ENCODE measurements at places on chromosomes 7 and 10. TPM values are rescaled to one million over a fixed set of nuclear protein-coding genes. Genes with fewer than 3 reads are reported as not detected.

DNA sequence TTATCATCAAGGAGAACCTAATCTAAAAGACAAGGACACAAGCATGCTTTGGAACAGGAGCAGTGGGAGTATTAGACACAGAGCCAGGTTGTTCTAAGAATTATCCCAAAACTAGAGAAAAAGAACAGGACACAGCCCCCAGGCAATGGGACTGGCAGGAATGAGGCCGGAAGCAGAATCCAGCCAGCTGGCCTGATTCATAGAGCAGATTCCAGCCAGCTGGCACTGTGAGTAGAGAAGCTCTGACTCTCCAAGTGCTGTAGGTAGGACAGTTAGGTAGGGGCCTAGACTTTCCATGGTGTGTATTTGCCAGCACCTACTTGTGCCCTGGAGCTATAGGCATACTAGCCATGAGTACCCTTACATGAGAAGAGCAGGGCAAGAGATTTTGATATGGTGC, 13.3 kb upstream of the RAB18 start:
- no peak overlapping the region for H3K27ac ChIP-seq
- no peak overlapping the region for H3K4me3 ChIP-seq
- H3K27me3 ChIP-seq = no peaks in the 10 kb centered on the region
- DNase-seq = no peak
- H3K36me3 ChIP-seq = no peaks in the 10 kb centered on the region

PTF1A gene
- not detected for total RNA-seq

- no peaks in the 10 kb centered on the region for H3K27me3 ChIP-seq
- H3K4me1 ChIP-seq = peaks cover 24% of the 10 kb centered on the region
- H3K36me3 ChIP-seq = no peaks in the 10 kb centered on the region
- H3K27ac ChIP-seq = peak overlapping the region; percentile 35
- no peak for DNase-seq
Measured at GRCh38 chr10:48453451-48454301, 147.2 kb downstream of the MAPK8 start.

HOXA9 gene
- not detected for total RNA-seq

DNA sequence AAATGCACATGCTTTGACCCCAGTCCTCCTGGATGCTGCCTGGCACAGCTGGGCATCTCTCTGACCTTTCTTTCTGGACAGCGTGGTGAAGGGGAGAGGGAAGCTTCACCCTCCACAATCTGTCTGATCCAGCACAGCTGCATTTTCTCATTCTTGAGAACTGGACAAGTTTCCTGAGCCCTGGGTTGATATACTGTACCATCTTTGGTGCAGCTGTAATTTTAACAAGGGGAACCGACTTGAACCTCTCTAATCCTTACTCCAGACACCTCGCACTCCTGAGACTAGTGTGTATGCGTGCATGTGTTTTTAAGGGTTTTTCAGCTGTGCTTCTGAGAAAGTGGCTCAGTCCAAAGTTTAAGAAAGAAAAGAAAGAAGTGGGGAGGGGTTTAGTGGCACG, 655.7 kb downstream of the INHBA start:
- no peaks in the 10 kb centered on the region for H3K36me3 ChIP-seq
- H3K4me3 ChIP-seq = no peak overlapping the region
- peaks cover 5% of the 10 kb centered on the region for H3K27me3 ChIP-seq
- DNase-seq = no peak
- H3K4me1 ChIP-seq = no peaks in the 10 kb centered on the region
- no peak overlapping the region for H3K27ac ChIP-seq

- H3K4me3 ChIP-seq = no peak overlapping the region
- H3K27me3 ChIP-seq = no peaks in the 10 kb centered on the region
- no peaks in the 10 kb centered on the region for H3K36me3 ChIP-seq
- no peak overlapping the region for H3K27ac ChIP-seq
- H3K4me1 ChIP-seq = no peaks in the 10 kb centered on the region
Measured at GRCh38 chr10:12670004-12670403, 320.7 kb downstream of the CAMK1D start.

DNA sequence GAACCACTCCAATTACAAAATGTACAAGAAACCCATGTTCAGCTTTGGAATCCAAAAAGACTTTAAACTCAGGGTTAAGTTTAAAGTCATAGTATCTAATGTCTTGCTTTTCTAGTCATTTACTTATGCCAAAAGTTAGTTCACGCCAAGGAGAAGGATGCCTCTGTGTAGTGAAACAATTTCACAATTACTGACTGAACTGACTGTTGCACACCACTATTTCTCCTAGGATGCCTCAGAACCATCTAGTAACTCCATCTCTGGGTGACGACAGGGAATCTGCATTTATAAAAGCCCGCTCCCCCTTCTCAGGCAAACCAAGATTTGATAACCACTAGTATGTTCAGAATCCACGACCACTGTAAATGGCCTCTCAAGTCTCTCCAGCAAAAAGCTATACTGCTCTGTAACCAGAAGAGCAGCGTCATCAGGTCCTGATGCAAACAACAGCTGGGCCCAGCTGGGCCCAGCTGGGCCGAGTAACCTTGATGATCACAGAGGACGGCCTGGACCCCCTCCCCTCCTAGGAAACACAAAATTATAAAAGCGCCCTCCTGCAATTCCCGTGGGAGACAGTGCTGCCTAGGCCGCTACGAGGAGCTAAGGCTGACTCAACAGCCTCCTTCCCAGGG, 680 bp upstream of the ADO start:
- DNase-seq = no peak
- peak overlapping the region; percentile 88 for H3K27ac ChIP-seq
- peaks cover 8% of the 10 kb centered on the region for H3K4me1 ChIP-seq
- H3K36me3 ChIP-seq = peaks cover 2% of the 10 kb centered on the region

Data from endodermal cell (in vitro differentiated cells).